ENCODE measurements at places on chromosomes 3 and 15.
A peak's percentile ranks its signal among the peaks of the same experiment; 100 is the strongest.

DNA sequence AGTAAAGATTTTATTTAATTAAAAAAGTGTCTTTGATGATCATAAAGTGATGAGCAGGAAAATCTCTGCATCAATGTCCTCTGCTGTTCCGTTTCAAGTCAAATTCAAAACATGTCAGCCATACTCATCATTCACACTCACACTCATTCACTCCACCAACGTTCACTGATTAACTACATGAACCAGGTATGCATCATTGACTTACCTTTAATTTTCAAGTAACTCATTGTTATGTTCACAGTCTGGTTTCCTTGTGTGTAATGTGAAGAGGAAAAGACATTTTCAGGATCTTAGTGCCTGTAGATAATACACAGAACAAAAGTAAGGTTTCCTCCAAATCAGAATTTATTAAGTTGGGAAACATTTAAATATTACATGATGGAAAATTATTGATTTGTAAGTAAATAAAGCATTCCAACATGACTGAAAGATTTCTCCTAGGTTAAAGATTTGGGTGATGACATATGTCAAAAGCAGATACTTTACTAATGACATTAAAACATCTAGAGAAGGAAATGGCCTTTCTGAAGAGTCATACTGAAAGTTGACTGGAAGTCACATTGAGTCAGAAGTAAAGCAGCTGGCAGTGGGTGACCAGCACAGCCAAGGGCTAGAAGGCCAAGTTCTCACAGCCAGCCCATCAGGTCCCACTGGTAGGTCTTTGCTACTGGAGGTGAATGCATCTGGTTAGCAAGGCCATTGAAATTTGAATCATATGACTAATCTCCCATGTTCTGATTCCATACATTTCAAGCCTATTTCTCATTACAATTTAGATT is 251.9 kb downstream of the CDIN1 start:
- DNase-seq = no peak

DNA sequence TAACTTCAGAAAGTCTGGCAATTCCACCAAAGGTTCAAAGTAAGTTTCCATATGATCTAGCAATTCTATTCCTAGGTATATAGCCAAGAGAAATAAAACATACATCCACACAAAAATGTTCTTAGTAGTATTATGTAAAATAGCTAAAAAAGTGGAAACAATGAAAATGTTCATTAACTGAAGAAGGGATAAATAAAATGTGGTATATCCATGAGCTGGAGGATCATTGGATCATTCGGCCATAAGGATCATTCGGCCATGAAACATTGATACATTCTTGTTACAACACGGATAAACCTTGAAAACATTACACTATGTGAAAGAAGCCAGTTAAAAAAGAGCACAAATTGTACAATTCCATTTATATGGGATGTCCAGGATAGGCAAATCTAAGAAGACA is 2.4 kb downstream of the KPNA4 start:
- no peak for DNase-seq

DNA sequence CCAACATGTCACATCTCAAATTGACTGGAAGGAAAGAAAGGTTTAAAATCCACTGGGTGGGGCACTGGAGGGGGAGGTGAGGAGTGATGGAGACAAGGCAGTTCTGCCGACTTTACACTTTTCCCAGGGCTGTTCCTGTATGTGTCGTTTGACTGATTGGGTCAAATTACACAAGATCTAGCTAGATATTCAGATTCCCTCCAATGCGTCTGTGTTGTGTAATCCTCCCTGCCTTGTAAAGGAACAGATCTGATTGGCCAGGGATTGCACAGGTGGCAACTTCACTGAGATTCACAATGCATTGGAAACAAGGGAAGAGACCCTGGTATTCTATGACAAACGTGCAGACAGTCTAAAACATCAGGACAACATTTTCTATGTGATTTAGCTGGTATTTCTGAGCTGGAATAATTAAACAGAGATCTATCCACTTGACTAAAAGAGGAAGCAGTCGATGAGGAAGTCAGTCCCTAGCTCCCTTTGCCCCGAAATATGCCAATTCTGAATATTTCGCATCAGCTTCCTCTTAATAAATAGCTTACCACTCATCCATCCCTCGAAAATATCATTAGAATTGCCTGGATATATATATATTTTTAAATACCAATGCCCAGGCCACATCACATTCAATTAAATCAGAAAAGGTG is 312.9 kb downstream of the RORA start:
- DNase-seq = no peak

GRCh38 chr3:27681249-27681748 is 40.8 kb downstream of the EOMES start:
- DNase-seq = peak; percentile 65

DNA sequence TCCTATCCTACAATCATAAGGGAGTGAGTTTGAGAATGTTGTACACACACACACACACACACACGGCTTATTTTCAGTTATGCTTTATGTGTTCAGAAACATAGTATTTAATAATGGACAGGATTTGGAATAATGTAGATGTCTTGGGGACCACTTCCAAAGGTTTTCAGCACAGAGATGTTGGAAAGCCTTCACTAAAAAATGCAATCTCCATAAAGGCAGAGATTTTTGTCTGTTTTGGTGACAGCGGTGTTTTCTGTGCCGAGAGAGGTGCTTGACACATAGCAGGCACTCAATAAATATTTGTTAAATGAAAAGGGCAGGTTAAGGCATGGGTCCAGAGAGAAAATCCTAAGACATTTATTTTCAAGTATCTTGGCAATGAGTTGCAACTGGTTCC is 428.2 kb upstream of the RGMA start:
- no peak for DNase-seq

DNA sequence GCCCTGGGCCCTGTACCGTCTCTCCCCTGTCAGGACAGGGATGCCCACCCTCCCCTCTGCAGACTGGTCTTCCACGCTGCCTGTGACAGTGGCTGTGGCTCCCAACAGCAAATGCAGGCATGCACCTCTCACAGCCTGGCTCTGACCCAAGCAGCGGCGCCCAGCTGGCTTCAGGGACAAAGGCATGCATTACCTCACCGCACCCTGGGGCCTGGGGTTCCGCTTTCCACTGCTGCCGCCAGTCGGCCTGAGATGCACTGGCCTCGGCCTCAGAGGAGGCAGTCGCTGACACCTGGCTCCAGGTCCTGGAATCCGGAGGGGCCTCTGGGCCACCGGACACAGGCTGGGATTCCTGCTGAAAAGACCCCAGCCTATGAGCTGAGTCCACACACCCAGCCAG is 70.3 kb downstream of the SCN5A start:
- DNase-seq = no peak

DNA sequence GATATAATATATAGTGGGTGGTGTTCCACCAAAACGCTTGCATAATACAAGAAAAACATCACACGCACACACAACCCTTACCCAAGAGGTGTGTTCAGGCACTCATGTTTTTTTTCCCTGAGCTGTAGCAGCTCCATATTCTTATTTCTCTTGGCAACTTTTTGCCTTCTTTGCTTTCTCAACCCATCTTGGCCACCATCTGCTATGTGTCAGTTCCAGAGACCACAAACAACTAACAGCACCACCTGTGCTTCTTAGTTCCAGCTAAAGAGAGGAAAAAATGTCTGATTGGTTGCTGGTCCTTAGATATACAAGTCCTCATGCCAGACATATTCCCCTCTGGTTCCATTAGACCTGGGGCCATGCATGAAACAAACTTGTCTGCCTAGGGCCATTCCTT is 11.9 kb downstream of the ACTC1 start:
- DNase-seq = no peak

DNA sequence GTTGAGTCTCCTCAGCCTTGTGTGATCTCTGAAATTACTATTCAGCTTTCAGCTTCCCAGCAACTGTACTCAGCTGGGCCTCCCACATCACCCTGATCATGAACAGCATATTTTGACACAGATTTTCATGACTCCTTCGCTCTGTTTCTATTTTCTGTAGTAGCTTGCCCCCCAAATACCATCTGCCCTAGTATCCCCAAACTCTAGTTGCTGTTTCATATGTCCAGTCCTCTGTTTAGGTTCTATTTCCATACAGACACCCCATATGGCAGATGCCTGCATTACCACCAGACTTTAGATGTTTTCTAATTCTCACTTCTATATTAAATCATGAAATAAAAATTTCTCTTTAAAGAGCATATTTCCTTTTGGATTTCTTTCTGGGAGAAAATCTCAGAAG is 217.2 kb upstream of the ARPP21 start:
- no peak for DNase-seq

DNA sequence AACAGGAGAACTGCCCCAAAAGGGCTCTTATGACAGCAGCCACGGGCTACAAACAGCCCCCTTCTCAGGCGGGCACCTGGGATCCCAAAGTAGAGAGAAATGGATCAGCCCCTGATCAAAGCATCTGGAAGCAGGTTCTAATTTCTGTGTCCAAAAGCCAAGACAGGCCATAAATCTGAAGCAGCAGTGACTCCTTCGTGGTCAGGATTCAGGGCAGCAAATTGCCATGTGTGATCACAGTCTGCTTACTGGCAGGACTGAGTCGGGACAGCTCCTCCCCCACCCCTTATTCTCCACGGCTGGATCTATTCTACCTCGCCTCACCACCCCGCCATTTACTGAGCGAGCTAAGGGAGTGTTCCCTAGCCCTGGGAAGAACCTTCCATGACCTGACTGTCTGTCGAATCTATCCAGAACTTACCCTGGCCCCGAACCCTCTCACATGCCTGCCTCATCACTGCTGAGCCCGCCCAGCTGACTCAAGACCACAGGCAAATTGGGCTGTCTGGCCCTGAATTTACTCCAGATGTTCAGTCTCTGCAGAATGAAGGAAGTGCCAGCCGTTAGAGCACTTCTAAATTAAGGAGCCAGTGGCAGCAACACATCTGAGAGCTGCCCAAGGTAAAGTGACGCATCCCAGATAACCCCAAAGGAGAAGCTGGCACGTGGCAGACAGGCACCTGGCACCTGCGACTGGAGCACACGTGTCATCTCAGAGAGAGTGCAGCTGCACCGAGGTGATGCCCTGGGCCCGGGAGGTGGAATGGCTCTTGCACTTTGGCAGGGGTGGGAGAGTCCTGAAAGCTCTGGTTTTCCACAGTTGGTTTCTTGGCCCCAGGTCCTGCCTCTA is 1.3 kb downstream of the LRRC15 start:
- no peak for DNase-seq

DNA sequence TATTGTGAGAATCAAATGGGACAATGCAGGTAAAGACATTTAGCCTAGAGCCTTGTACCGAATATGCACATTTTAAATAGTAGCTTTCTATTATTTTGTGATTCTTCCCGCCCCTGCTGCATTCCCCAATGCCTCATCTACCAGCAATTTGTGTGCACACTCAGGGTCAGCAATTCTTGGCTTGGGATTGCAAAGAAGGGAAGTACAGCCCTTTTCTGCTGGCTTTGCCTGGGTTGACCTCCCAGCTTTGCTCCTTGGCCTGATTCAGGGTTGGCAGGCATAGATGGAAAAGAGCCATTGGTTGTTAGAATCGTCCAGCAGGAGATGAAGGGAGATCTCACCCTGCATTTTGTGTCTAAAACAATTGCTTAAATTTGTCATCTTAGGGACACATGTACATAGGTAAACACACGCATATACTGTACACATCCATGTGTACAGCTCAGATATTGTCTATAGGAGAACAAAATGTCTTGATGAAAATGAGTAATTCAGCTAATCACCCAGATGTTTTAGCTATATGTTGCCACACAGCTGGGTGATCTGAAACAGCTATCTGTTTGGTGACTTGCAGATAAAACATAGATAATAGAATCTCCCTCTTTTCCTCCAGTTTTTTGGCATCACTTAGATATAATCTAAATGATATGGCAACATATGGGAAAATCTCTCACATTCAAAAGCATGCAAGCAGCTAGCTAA is 340.9 kb upstream of the TBL1XR1 start:
- no peak for DNase-seq
